Stimulated activated CD4-positive, alpha-beta T cell treated with anti-CD3 and anti-CD28 coated beads, Interleukin-4, amount 100 ng/mL, for 4 hours (primary cell): ENCODE measurements at places on chromosomes 2 and 18.

DNA sequence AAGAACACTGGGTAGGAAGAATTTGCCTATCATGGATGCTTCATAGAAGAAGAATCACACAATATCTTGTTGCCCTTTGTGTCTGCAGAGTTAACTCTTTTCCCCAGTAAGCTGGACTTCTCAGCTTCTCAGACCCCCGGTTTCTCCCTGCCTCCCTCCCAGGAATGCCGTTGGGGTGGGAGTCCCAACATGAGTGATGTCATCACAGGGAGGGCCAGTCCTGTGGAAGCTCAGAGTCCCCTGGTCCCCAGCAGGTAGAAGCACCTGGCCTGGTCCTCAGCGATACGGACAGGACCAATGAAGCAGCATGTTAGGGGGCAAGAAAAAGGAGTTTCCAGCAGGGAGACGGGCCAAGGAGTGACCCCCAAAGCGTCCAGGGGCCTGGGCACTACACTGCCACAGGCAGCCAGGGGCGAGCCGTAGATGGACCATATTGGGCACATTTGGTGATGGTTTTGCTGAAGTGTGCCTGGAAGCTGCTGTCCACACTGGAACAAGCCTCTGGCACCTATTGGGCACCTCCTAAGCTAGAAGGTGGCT is 235.9 kb upstream of the SMAD2 start:
- DNase-seq, result no peak

DNA sequence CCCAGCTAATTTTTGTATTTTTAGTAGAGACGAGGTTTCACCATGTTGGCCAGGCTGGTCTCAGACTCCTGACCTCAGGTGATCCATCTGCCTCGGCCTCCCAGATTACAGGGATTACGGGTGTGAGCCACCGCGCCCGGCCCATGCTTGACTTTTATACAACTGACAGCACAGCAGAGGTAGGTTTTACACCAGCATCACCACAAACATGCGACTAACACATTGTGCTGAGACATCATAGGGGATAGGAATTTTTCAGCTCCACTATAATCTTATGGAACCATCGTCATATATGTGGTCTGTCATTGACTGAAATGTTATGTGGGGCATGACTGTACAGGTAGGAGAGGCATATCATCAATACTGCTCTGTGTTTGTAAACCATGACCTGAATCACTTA is 122.1 kb downstream of the THADA start:
- no peak for DNase-seq

GRCh38 chr2:205681401-205682238 is 681 bp upstream of the NRP2 start:
- DNase-seq, result no peak

- no peak for DNase-seq
Observed at GRCh38 chr2:203928849-203929248, 7.7 kb upstream of the ICOS start.

DNA sequence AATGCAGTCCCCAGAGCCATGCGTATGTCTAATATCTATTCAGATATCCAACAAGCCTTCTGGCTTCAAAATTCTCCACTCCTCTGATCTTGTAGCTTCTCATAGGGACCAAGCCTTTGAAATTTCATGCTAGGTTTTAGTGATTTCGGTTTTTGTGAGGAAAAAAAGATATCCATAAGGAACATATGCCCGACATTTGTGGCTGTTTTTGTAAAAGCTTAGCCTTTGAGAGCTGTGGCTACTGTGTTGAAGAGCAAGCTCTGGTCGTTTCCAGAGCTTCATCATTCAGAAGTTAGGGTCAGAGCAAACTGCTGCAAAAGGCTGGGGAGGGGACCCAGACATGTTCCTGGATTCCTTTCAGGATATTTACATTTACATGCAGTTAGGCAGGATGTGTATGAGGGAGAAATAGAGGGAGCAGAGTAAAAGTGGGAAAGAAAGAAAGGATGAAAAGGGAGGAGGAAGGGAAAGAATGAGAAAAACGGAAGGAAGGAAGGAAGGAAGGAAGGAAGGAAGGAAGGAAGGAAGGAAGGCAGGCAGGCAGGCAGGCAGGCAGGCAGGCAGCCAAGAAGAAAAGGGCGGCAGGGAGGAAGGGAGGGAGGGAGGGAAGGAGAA is 70.2 kb downstream of the NCKAP5 start:
- no peak for DNase-seq

GRCh38 chr2:119476301-119477112 is 44.9 kb downstream of the TMEM37 start:
- DNase-seq, result no peak

GRCh38 chr18:31217038-31217849 is 54.6 kb upstream of the DSC1 start:
- DNase-seq, result no peak

DNA sequence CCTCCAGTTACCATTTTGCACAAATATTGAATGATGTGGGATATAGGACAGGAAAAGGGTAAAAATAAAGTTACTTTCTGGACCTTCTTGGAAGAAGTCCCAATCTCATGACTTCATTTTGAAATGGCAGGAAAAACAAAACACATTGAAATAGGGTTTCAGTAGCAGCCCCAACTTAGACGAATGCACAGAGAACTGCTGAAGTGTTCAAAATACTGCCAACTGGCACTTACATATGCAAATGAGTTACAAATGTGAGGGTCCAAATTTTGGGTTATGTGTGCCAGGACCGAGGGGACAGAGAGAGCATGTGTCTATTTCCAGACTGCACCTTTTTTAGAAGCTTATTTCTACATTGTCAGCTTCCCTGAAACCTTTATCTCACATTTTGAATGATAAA is 112.9 kb upstream of the CCDC68 start:
- DNase-seq, result no peak

- no peak for DNase-seq
Observed at GRCh38 chr2:42893047-42893758, 100.8 kb upstream of the HAAO start.

DNA sequence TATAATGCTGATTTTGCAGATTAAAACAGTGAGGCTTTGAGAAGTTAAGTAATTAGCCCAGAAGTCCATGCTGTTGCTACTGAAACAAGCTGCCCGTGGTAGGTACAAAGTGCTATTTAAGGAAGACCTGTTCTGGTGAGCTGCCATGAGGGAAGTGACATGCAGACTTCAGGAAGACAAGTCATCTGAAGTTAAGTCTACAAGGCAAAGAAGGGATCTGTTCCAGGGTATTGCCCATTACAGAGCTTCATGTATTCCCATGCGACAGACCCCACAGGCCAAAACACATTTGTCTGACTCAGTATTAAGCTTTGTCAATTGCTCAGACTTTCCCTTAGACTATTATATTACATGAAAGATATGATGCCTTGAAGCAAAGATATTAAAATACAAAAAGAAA is 520.8 kb downstream of the FBXO15 start:
- DNase-seq, result no peak

DNA sequence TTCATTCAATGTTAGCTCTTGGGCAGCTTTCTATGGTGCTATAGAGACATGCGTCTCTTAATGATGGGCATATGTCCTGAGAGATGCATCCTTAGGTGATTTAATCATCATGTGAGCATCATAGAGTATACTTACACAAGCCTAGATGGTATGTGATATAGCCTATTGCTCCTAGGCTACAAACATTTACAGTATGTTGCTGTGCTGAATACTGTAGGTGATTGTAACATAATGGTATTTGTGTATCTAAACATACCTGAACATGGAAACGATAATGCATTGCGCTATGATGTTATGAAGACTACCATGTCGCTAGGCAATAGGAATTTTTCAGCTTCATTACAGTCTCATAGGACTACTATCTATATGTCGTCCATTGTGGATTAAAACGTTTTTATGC is 89.4 kb downstream of the ARHGAP15 start:
- no peak for DNase-seq

- DNase-seq, result no peak
Observed at GRCh38 chr2:133837441-133838094, 269.3 kb upstream of the NCKAP5 start.

- no peak for DNase-seq
Observed at GRCh38 chr2:150732491-150732890, 245.0 kb upstream of the RND3 start.

- no peak for DNase-seq
Observed at GRCh38 chr18:40902436-40902835, 1052.6 kb upstream of the PIK3C3 start.

- no peak for DNase-seq
Observed at GRCh38 chr2:86213699-86214502, 14.6 kb downstream of the MRPL35 start.

GRCh38 chr18:8468191-8468590 is 141.0 kb upstream of the RAB12 start:
- no peak for DNase-seq

DNA sequence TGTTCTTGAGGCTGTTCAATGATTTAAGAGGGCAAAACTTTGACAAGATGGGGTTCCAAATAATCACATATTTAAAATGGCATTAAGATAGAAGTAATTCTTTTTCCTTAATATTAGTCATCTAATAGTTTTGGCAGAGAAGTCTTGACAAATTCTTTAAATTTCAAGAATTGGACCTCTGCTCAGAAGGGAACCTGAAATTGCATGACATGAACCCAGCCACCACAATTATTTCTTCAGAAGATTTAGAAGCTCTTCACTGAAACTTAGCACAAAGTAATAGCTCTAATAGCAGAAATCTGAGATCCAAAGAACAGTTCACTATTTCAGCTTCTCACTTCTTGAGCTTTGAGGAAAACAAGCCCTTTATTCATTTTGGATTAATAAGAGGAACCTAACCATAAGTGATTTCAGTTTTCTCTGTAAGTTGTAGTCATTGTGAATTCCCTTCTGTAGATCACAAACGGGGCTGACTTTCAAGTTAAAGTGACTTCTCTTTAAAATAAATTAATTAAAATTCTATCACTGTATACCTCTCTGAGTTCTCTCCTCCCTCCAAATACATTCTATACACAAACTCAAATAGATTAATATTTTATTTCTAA is 100.6 kb upstream of the ITGA4 start:
- DNase-seq, result no peak
